ENCODE measurements at places on chromosomes 1 and 21.

GRCh38 chr1:217953922-217954321 lies 322.8 kb downstream of the SPATA17 start:
- no peak for DNase-seq

- no peak for DNase-seq
These were observed 187.0 kb upstream of the RUNX1 start for GRCh38 chr21:35236090-35236489.

DNA sequence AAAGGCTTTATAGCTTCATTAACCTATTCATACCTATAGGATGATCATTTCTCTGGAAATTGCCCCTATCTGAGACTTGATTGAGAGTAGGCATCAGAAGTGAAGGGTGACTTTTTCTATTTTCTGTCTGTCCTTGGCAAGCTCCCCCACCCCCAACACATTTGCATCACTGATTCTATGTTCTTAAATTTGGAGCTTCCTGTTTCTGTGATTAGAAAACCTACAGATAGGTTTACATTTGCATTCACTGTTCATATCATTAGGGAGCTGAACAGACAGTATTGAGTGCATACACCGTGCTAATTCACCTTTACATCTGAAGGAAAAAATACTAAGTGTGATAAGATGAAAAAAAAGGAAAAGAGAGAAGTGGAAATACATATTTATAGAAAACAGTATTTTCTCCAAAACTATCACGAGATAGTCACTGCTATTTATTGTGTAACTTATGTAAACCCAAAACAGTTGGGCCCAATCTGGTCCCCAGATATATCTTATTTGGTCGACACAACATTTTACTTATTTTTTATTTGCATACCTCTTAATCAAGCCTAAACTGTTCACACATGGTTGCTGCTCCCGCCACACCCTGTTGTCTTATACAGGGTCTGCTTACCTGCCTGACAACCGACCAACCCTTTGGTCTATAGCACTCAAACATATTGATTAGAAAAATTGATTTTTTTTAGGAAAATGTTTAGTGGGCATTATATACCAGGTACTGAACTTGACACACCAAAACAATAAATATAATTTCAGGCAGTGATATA lies 218.8 kb downstream of the NTNG1 start:
- no peak for DNase-seq

DNA sequence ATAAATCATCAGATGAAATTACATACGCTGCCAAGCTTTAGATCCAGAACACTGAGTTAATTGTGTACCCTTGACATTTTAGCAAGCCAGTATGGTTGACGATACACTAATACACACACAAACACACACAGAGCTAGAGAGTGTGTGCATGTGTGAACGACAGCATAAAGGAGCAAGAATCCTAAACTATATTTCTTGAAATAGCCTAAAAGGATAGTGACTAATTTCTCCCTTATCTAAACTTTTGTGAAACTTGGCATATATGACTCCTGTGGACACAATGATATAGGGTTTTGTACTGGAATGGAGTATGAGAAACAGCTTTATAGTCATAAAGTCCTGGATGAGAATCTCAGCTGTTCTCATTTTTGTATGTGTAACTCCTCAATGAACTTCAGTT lies 65.1 kb upstream of the DMRTA2 start:
- no peak for DNase-seq

- no peak for DNase-seq
These were observed 671 bp upstream of the PYGO2 start for GRCh38 chr1:154962156-154962749.

- DNase-seq: no peak
These were observed 6.0 kb downstream of the TENT5B start for GRCh38 chr1:27006683-27007082.
